ENCODE measurements at places on chromosomes 2 and 18.

- no peak for DNase-seq
Observed at GRCh38 chr2:99376254-99376864, 39.2 kb downstream of the EIF5B start.

GRCh38 chr18:47513614-47514013 is 262.2 kb upstream of the SKOR2 start:
- no peak for DNase-seq

GRCh38 chr2:38171208-38171855 is 95.4 kb upstream of the CYP1B1 start:
- DNase-seq = no peak

- peak; percentile 61 for DNase-seq
Observed at GRCh38 chr2:68909793-68910674, 38.8 kb upstream of the BMP10 start.

DNA sequence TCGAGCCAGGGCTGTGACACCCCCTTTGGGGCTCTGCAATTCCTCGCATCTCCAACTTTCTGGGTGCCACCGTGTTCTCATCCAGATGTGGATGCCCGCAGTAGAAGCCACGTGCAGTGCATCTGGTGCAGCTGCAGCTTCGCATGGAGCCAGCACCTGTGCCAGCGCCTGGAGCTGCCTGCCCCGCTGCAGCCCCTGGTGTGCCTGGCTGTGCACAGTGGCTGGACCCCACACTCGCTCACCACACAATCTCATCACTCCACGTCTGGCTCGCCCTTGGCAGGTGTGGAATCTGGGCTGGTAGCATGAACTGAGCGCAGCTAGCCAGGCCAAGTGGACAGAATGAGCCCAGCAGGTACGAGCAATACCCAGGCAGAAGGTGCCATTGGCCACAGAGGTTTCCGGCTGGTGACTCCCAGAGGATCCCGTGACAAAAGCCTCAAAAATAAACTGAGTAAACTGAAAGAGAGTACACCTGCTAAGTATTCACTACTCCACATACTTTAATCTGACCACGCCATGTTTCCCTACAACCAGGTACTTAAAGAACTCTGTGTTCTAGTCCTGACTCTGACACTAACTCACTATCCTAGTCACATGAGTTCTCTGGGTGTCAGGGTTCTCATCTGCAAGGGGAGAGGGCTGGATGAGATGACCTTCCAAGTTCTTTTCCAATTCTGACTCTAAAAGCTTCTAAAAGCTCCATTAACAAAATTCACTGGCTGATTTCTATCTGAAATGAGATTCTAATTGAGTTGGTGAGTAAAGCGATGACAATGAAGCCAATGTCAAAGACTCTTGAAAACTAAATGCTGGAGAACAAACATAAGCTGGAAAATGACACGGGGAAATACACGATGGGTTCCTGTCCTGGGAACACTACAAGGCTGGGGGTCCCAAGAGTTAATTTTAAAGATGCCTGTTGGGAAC is 37.1 kb downstream of the RNF152 start:
- DNase-seq = no peak

- no peak for DNase-seq
Observed at GRCh38 chr2:69437751-69438154, 518 bp upstream of the NFU1 start.

GRCh38 chr2:216066230-216066629 is 15.4 kb downstream of the PECR start:
- DNase-seq = no peak

DNA sequence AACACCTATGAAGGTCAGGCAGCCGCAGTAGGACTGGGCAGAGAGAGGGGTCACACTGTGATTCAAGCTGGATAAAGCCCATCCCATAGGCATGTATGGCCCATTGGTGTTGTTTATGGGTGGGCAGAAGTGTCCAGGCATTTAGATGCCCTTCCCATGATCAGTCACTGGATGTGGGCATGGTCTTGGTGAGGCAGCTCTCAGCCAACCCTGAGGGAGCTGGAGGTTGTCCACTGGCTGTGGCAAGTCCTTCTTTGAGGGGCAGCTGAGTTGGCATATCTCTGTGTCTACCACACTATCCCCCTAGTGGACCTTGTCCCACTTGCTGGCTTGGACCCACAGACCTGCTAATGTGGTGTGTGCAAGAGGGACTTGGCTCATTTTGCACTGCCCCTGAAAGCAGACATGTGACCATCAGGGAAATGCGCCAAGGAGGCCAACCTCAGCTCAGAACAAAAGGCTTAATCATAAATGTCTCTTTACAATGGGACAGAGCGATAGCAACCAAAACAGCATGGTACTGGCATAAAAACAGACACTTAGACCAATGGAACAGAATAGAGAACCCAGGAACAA is 82.0 kb downstream of the TMEM17 start:
- no peak for DNase-seq

DNA sequence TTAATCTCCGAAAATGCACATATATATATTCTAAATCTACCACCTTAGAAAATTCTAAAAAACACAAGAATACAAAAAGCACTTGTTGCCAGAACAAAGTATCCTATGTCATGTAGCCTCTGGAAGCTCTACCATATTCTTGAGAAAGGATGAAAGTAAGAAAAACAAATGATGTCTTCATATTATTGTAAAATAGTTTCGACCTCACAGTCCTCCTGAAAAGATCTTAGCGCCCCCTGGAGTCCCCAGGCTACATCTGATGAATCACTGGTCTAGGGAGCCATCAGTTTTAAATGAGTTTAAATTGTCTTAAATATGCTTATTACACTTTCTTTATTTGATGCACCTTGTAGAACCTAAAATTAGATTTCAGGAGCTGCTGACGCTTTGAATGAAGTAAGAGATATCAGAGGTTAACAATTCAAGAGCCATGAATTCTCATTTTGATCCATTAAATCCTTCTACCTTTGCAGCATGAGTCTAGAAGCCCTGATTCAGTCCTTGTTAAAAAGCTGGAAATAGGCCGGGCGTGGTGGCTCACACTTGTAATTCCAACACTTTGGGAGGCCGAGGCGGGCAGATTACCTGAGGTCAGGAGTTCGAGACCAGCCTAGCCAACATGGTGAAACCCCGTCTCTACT is 138.8 kb downstream of the MCFD2 start:
- DNase-seq = no peak

GRCh38 chr2:26528836-26529235 is 50.9 kb upstream of the OTOF start:
- no peak for DNase-seq

DNA sequence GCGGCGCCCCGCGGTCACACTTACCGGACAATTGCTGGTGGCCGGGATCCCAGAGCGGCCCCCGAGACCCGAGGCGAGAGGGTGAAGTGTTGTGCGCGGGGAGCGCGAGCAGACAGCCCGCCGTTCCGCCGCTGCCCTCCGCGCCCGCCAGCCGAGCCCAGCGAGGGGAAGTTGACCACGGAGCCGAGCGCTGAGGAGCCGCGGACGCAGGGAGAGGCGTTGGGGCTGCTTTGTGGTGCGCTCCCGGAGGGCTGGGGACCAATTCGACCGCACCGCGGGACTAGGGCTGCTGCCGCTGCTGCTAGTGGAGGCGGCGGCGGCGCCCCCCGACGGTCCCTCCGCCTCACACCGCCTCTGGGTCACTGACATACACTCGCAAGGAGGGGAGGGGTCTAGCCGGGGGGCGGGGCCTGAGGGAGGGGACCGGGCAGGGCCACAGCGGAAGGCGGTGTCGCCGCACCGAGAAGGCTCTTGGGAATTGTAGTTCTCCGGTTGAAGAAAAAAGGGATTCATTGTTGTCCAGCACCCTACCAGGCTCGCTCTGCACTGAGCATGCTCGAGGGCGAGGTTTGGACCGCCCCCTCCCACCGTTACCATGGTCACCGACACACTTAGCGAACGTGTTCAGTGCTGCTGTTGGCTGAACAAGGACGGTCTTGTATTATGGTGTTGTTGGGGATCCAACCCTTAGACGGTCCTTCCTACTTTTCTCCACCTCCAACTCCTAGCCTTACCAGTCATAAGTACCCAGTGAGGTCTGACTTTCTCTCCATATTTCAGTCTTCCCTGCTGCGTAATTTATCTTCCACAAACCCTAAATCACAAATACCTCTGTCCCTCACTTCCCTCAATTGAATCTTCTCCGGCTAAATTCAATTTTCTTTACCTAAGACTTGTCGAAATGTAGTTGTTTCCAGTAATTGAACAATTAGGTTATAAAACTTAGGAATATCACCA is at the start of gene PELI1:
PELI1 (minus strand) TSS at position 364 of the 957 bp plus-strand sequence. CDS start 36,110 bp downstream, outside the sequence.
- DNase-seq = peak; percentile 98

- DNase-seq = no peak
Observed at GRCh38 chr2:2698182-2699120, 367.4 kb upstream of the MYT1L start.

DNA sequence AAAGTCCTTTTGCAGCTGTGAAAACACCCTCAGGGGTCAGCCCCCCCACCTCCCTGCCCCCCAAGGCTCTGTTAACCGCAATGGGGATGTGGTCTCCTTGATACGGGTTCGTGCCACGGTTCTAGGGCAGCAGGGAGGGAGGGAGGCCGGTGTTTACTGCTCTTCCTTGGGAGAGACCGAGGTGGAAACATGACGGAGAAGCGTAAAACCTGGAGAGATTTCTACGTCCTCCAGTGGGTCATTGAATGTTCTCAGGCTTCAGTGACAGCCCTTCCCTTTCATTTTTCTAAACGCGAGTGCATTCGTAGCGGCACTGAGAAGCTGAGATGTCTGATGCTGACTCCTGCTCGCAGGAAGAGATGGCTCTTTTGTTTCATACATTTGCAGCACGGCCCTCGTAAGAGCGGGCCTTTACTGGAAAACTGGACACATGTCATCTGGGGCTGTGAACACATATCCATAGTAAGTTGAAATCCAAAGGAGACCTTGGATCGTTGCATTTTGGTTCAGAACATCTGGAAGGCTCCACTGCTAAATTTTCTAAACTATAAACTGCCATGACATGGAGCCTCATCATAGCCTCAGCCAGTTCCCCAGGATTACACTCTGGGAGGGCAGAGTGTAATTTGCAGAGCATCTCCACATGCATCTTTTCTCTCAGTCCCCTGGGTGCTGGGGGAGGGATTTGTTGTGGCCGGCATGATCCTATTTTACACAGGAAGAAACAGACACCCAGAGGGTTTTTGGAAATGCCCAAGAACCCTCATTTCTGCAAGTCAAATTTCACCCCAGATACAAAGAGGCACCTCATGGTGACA is 40.6 kb upstream of the HDAC4 start:
- DNase-seq = no peak

- DNase-seq = no peak
Observed at GRCh38 chr2:17363846-17364245, 154.4 kb downstream of the RAD51AP2 start.

- no peak for DNase-seq
Observed at GRCh38 chr2:168686452-168687191, 115.8 kb upstream of the NOSTRIN start.

- no peak for DNase-seq
Observed at GRCh38 chr2:233075141-233075965, 15.2 kb downstream of the INPP5D start.

DNA sequence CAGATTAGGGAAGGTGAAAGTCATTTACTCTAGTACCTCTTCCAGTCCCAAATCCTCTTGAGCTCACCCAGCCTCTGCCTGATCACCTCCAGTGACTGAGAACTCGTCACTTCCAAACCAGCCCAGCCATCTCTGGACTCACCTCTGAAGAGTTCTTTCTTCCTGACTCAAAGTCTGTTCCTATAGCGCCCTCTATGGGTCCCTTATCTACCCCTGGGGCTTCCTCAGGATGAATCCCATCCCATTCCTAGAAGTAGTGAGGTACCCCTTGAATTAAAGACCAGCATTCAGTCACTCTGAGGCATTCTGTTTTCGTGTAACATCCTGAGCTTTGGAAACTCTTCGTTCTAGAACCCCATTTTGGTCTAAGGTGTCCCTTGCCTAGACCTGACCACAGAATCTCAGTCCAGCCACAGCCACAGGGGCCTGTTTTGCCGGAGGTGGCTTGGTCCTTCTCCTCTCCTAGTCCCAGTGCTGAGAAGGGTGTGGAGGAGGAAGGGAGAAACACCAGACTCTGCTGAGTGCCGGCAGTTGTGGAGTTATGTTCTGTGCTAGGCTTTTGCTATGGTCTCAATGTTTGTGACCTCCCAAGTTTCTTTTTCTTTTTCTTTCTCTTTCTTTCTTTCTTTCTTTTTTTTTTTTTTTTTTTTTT is 32.7 kb downstream of the SIX3 start:
- no peak for DNase-seq

DNA sequence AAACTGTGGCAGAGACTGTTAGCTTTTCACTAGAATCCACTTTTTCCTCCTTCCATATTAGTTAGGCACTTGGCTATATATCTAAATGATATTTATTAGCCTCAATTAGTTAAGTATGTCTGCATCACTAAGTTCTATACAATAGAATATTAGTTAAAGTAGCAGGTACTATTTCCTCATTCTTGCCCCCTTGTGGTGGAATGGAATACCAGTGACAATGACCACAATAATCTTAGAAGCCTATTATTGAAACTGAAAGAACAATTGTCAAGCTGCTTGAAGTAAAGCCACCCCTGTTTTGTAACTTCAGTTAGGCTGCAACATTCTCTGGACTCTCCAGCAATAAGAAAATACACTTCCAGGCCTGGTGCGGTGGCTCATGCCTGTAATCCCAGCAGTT is 476.3 kb upstream of the VWC2L start:
- DNase-seq = no peak

DNA sequence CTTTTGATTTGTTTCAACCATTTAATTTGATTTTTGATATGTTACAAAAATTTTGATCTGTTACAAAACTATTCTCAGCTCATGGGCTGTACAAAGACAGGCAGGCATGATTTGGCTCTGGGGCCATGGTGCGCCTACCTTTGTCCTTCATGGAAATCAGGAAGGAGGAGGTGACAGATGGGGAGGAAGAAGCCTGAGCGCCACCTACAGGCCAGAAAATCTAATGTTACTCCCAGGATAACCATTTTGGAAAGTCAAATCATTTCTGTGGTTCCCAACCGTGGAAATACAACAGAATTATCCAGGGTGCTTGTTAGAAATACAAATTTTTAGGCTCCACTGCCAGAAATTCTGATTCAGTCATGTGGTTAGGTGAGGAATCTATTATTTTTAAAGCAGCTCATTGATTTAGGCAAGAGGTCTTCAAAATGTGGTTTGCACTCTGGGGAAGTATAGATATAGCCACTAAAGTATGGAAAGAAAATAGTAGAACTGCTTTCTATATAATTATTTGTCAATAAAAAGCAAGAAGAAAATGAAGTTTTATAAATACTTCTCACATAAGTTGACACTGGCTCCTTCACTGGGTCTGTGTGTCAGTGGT is 93.9 kb downstream of the EVA1A start:
- peak; percentile 23 for DNase-seq

Measured in iPS DF 19.7 (cell line).